CD4-positive, alpha-beta T cell treated with Interleukin-1 beta for 1 hour (primary cell): ENCODE measurements at places on chromosomes 7 and 10.

DNA sequence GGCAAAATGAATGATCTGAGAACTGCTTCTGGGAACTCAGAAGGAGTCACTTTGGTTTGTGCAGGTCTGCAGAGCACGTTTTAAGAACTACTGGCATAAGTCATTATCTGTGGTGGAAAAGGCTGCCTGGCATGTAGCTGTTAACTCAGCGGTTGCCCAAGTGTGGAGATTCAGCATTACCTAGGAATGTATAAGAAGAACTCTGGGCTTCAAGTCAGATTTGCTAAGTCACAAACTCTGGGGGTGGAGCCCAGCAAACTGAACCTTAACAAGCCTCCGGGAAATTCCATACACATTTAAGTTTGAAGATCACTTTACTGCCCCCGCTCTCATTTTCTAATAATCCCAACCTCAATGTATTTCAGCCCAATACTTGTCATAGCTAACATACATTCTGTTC is 31.1 kb downstream of the PLXDC2 start:
- DNase-seq, result no peak

- no peak for DNase-seq
Measured at GRCh38 chr7:107742678-107743566, 1.0 kb upstream of the CBLL1 start.

GRCh38 chr7:64628192-64628591 is 37.7 kb upstream of the ZNF107 start:
- no peak for DNase-seq

GRCh38 chr7:99420986-99421385 is 12.2 kb downstream of the BUD31 start:
- DNase-seq, result no peak

- DNase-seq, result no peak
Measured at GRCh38 chr7:131610007-131610406, 53.6 kb upstream of the PODXL start.

GRCh38 chr7:22864855-22865601 is 42.4 kb upstream of the TOMM7 start:
- DNase-seq, result no peak

DNA sequence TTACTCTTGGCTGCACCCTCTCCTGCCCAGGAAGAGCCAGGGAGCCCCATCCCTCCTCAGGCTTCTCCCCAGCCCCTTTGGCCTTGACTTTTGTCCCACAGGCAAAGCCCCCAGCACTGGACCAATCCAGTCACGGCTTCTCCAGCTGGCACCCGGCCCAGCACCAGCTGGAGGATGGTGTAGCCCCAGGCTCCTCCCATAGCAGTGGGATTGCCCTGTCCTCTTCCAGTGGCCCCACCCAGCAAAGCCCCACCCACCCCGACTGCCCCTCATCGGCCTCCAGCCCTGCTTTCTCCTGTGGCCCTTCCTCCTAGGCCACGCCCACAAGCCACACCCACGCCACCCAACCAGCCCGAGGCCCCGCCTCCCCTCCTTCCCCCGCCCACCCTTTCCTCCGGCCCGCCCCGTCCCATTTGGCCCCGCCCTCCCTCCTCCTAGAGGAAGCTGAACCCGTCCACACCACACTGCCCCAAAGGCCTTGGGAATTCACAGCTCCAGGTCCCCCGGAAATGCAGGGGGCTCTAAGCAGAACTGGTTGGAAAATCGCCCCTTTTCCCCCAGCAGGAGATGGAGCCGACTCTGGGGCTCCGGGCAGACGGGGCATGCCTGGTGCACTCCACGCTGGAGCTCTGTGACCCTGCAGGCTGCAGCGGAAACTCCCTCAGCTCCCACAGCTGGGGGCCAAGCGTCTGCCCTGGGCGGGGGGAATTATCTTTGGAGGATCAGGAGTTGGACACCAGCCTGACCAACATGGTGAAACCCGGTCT is 25.2 kb downstream of the GET4 start:
- DNase-seq, result peak; percentile 47

DNA sequence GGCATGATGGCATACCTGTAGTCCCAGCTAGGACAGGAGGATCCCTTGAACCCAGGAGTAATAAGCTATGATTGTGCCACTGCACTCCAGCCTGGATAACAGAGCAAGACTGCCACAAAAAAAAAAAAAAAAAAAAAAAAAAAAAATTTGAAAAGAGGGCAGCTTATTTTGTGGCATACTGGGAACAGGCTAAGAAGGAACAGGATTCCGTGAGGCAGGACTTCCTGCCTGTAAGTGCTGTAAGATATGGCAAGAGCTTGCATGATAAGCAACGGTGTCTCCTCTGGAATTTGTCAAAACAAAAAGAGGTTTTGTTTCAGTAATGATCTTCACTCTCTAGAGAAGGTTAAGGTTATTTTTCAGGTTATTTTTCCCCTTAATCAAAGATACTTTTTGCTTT is 101.1 kb downstream of the ABCC2 start:
- no peak for DNase-seq

GRCh38 chr7:114787556-114787955 is 134.3 kb upstream of the MDFIC start:
- DNase-seq, result no peak

GRCh38 chr7:102119213-102119651 is 167.4 kb upstream of the SH2B2 start:
- no peak for DNase-seq

GRCh38 chr10:51879238-51879637 is 179.8 kb upstream of the CSTF2T start:
- no peak for DNase-seq

DNA sequence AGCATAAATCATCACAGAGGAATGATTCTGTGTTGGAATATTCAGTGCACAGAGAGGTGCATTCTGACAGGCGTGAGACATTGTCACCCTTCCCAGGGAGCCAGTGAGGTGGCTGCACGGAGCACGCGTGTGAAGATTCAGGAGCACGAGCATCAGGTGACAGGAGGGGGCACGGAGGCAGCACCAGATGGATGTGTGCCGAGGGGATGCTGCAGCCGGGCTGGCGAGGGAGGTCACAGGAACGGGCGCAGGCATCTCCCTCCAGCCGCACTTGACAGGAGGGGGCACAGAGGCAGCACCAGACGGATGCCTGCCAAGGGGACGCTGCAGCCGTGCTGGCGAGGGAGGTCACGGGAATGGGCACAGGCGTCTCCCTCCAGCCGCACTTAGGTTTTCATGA is 66.5 kb downstream of the DIP2C start:
- DNase-seq, result no peak

- no peak for DNase-seq
Measured at GRCh38 chr7:45192621-45193041, 35.0 kb downstream of the RAMP3 start.

- DNase-seq, result no peak
Measured at GRCh38 chr7:123355576-123356190, 155.9 kb upstream of the SLC13A1 start.

- DNase-seq, result no peak
Measured at GRCh38 chr7:1787241-1787640, 117.2 kb downstream of the ELFN1 start.

- DNase-seq, result no peak
Measured at GRCh38 chr7:152142976-152143595, 117.6 kb downstream of the GALNT11 start.

DNA sequence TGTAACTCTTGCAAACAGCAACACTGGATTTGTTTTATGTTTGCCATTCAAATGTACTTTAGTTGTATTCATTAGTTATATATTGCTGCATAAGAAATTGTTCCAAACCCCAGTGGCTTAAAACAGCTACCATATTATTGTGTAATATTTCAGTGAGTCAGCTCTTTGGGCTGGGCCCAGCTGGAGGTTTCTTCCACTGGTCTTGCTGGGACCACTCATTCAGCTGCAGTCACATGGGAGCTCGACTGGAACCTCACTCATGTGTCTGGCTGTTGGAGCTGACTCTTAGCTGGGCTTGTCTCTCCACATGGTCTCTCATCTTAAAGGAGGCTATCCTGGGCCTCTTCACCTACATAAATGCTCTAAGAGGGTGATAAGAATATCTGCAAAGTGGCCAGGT is 23.2 kb upstream of the PIP4K2A start:
- peak; percentile 7 for DNase-seq

- DNase-seq, result no peak
Measured at GRCh38 chr7:116525298-116525912, 569 bp downstream of the CAV1 start.
